GM04504 (cell line): ENCODE measurements at places on chromosomes 1 and 21.

- no peak for DNase-seq
Observed at GRCh38 chr1:114216431-114217173, 62.9 kb upstream of the SYT6 start.

DNA sequence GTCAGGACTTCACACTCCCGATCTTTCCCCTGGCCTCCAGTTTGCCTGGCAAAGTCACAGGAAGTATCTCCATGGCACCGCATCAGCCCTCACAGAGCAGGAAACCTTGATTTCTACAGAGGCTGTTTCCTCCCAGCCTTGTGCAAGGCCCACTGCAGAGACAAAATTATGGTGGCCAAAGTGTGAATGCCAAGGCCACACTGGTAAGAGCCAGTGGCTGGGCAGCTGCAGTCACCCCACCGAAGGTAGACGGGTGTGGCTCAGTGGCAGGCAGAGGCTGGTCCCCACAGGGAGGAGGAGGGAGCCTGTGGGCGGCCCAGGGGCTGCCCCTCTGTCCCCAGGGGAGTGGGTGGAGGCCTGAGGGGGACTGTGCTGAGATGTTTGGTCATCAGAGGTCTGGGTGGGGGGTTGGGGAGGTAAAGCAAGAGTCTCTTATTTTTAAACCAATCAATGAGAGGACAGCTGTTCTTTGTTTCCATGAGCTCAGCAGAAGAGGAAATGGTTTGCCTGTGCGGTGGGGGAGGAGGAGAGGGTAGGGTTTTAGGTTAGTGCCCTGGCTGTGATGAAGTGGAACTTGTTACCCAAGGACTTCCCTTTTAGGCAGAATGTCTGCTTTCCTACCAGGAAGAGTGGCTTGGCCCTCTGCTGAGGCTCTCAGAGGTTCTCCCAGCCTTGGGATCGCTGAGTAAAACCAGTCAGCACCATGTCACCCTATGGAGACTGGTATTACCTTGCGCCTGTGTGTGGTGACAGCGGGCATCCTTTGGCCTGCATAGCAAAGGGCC lies 18.0 kb upstream of the BTG2 start:
- DNase-seq = no peak

- no peak for DNase-seq
Observed at GRCh38 chr1:11802616-11802972, 3.2 kb downstream of the MTHFR start.

DNA sequence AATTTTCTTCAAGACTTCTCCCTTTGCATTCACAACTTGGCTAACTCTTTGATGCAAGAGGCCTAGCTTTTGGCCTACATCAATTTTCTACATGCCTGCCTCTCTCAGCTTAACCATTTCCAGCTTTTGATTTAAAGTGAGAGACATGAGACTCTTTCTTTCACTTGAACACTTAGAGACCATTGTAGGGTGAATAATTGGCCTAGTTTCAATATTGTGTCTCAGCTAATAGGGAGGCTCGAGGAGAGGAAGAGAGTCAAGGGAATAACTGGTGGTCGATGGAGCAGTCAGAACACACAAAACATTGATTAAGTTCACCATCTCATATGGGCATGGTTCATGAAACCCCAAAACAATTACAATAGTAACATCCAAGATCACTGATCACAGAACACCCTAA lies 225.5 kb downstream of the TPR start:
- no peak for DNase-seq

DNA sequence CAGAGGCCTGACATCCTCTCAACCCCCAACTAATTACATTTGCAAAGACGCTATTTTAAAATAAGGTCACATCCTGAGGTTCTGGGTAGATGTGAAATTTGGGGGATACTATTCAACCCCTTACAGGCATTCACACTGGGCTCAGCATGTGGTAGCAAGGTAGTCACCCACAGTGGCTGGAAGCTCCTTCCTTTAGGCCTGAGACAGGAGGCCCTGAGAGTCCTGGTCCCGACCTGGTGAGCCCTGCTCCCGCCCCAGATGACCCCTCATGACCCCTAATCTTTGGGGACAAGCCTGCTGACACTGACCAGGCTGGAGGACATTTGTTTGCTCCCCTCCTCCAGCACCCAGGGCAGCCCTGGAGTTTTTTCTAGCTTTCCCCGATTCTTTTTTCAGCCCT lies 225.9 kb downstream of the DYRK1A start:
- DNase-seq = no peak

- DNase-seq = no peak
Observed at GRCh38 chr1:55329091-55329490, 113.9 kb upstream of the USP24 start.

DNA sequence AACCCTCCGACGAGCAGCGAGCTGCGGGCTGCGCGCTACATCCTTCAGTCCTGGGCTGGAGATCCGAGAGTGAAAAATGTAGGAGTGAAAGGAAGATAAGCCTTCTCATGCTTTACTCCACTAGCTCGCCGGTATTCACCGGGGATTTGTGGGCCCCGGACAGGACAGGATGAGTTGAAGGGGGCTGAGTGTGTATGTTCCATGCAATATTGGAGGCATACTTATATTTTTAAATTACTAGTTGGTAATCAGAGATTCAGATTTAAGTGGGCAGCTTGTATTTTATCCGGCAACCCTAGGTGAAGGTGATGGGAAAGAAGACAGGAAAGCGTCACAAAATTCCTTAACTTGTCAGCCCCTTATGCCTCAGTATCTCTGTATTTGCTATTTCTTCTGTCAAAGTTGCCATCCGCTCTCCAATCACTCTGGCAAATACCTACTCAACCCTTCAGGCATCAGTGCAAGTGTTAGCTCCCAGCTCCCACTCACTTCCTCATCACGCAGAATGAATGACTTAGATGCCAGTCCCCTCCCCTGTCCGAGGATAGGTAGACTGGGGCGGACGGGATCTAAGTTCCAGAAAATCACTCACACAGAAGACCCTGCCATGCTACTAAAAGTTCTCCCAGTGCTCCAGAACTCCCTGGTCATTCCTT lies 503 bp upstream of the PIGM start:
- no peak for DNase-seq

DNA sequence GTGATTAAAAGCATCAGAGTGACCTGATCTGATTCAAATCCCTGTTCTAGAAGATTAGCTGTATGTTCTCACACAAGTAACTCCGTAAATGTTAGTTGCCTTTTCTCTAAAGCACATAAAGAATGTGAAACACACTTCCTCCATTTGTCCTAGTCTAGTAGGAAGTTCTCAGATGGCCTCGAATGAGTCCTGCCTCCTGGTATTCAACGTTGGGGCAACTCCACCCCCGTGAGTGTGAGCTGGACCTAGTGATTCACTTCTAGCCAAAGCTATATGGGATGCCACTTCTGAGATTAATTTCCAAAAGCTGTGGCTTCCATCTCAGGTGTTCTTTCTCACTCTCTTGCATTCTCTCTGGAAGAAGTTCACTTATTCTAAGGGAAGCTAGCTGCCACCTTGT lies 267.6 kb downstream of the GPATCH2 start:
- DNase-seq = no peak

DNA sequence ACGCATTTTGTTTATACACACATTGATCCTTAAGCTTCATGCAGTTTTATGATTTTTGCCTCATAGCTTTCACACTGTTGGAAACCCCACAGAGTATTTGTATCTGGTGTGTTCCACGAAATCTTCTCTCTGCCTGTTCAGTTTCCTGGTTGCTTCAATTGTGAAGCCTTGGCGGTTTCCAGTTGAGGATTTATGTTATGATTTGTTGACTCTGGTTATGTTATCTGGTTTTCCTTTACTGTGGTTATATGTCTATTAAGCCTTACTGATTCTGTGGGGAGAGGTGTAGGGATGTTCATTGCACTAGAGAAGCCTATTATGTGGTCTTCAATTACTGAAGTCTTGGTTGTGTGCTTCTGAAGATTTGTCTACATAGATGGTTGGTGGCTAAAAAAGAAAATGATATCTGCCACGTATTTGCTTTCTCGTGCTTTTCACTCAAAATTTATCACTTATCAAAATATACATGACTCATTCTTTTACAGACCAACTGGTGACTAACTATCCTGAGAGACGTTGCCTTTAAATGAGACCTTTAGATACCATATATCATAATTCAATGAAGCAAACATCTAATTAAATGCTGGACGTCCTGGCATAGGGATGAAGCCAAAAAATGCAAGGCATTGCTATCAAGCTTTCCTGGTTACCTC lies 488.0 kb upstream of the B3GALT2 start:
- DNase-seq = no peak

GRCh38 chr1:214416858-214417257 lies 134.5 kb downstream of the PTPN14 start:
- no peak for DNase-seq

- no peak for DNase-seq
Observed at GRCh38 chr1:232511172-232511571, 118.8 kb downstream of the SIPA1L2 start.

DNA sequence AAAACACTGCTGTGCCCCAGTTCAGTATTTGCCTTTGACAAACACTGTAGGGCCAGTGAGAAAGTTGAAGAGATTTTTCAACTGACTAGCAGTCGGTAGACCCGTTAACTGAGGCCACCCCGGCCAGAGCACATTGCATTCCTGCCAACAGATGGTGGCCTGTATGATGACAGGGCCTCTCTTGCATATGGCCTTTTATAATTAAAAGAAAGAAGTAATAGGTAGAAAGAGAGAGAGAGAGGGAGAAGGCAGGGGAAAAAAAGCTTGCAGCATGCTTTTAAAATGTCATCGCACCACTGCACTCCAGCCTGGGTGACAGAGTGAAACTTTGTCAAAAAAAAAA lies 4.7 kb upstream of the C1orf174 start:
- no peak for DNase-seq

DNA sequence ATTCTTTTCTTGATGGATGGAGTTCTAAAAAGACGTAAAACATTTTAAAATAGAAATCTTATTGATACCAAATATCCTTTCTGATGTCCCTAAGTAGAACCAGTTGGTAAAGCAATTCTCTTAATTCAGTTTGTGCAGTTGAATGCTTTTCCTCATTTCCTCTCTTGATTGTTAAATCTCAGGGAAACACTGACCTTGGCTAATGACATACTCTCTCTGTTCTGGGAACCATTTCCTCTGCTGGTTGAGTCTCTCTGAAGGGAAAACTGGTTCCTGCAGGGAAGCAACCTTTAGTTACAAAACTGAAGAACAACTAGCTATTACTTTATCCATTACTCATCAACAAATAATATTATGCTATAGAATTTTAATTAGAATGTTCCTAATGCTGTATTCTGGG lies 36.7 kb downstream of the HLX start:
- DNase-seq = no peak

- DNase-seq = peak; percentile 62
Observed at GRCh38 chr1:203462878-203463277, 12.7 kb upstream of the PRELP start.

GRCh38 chr1:102967786-102968185 lies 140.5 kb downstream of the COL11A1 start:
- DNase-seq = no peak

DNA sequence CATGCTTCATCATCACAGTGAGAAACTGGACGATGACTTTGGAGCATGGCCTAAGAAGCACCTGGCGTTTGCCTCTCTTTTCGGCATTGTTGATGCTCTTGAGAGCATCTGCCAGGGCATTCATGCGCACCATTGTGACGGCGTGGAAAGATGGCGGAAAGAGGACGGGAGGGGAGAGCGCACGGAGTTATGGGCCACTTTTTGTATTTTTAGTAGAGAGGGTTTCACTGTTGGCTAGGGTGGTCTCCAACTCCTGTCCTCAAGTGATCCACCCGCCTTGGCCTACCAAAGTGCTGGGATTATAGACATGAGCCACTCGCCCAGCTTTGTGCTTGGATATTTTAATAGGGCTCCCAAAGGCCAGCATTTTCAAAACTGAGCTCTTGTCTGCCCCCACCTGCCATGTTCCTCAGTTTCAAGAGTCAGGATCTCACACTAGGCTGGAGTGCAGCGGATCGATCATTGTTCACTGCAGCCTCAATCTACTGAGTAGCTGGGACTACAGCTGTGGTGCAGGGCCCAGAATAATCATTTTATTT lies 5.3 kb downstream of the RPS8 start:
- no peak for DNase-seq

- DNase-seq = no peak
Observed at GRCh38 chr1:193094112-193094511, 11.1 kb downstream of the GLRX2 start.

DNA sequence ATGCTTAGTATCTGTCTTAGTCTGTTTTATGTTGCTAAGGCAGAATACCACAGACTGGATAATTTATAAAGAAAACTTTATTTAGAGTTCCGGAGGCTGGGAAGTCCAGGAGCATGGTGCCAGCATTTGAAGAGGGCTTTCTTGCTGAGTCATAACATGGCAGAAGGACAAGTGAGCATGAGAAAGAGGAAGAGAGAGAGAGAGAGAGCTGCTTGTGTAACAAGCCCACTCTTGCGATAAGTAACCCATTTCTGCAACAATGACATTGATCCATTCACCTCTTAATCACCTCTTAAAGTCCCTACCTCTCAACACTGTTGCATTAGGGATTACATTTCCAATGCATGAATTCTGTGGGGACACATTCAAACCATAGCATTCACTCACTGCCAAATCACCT lies 11.7 kb upstream of the MYOCOS start:
- DNase-seq = no peak

DNA sequence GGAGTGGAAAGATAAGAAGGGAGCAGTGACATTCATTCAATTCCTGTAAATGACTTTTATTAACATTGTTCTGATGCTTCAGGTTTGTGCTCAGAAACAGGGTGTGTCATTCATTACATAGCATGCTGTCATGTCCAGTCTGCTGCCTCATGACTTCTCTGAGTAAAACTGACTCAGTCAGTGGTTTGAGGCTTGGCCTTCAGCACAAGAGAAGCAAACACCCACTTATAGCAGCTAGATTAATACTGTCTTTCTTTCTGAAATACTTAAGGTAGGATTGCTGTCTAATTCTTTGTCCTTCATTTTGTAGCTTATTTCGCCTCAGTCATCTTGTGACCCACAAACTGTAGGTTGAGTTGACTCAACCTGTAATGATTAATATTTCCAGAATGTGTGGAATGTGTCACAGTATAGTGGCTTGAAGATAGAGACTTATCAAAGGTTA lies 32.9 kb downstream of the RASAL2 start:
- DNase-seq = peak; percentile 66

GRCh38 chr1:101006553-101006952 lies 19.0 kb downstream of the DPH5 start:
- no peak for DNase-seq

DNA sequence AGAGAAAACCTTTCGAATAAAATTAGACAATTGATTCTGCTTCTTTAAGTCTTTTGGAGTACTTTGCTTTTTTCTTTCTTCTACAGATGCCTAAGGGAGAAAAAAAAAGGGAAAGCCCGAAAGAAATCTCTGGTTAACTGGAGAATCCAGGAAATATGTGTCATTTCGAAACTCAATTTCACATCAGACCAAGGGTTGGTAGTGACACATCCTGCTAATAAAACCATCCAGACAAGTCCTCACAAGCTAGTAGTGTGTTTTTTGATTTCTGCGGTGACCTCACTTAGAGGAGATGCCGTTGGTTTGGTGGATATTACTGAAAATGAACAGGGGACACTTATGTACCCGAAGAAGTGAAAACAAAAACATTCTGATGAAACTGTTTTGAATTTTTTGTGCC lies 726.5 kb upstream of the ADAMTS5 start:
- DNase-seq = peak; percentile 84

- no peak for DNase-seq
Observed at GRCh38 chr1:27106561-27107323, 48.2 kb downstream of the SLC9A1 start.
